ENCODE measurements at places on chromosomes 3 and 15.

GRCh38 chr15:37695719-37696118, 238.7 kb upstream of the TMCO5A start:
- DNase-seq = no peak

GRCh38 chr3:153855772-153856171, 265.4 kb upstream of the ARHGEF26 start:
- DNase-seq = no peak

GRCh38 chr3:79018671-79019136, 749.1 kb downstream of the ROBO1 start:
- peak; percentile 21 for DNase-seq

DNA sequence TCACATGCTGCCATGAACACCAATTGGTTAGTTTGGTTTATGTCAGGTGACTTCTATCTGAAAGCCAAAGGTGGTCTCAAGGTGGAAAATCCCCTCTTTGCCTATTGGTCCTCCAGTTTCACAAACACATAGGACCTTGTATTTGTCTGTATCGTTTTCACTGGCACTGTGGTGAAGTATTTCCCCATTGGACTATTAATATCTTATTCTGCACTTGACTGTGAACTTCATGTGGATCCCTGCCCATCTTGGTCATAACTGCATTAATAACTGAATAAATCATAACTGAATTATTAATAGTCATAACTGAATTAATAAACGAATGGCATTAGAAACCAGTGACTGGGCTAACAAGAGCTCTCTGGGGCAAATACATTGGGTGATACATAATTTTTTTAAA, 341.3 kb upstream of the ADAMTS9 start:
- DNase-seq = no peak

DNA sequence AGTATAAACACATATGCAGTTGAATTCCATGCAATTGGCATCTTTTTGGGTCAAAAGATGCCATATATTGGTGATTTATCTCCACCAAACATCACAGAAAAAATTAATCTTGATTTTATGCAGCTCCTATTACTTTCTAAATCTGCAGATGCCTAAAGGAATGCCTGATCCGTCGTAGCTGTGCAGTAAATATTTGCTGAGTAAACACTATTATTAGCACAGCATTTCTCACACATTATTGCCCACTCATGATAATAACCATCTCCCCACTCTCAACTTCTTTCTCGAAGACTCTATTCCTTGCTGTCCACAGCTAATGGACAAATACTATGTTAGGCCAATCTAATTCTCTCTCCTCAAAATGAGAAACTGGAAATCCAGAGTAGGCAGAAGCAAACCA, 625.2 kb downstream of the ZIC1 start:
- DNase-seq = no peak

GRCh38 chr15:75348034-75348561, 1.3 kb downstream of the NEIL1 start:
- DNase-seq = no peak

DNA sequence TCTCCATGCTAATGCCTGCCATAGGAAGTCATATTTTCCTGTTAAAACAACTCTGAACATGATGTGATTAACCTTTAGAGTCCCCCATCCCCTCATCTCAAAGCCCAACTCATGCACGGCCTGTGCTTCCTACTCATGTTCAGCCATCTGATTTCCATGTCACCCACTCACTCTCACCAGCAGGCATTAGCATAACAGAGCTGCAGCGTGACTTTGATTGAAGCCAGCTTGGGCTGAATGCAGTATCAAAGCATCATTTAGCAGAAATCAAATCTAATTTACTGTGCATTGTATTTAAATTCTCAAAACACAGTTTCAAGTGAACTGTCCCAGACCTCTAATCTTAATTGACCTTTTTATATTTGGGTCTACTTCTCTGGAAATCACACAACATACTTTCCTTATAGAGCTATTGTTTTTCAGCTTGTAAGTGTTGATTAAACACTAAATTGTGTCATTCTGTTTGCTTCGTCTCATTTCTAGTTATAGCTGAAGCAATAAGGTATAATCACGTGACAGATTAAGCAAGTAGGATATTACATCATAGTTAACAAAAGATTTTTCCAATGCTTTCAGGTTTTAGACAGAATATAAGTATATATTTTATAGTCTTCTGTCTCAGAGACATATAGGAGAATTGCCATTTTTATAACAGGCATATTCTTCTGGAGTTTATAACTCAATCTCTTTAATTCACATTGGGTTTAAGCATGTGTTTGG, 501.5 kb downstream of the ROBO2 start:
- no peak for DNase-seq

- no peak for DNase-seq
Measured at GRCh38 chr15:31468911-31469785, 142.5 kb downstream of the KLF13 start.

GRCh38 chr3:140770977-140771667, 93.3 kb downstream of the TRIM42 start:
- no peak for DNase-seq

DNA sequence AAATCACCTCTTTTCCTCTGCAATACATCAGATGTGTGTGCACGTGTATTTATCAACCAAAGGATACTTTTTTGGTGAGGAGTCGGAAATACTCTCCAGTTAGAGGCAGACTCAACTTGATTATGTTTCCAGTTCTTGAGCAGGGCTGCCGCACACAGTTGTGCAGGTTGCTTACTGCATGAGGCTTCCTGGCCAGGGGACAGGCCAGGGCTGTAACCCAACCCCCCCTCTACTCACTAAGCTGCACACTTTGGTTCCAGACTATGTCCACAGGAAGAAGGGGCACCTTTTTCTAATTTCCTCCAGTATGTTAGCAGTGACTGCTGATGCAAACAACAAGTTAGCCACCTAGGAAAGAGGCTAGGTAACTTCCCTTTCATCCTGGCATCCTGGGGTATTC, 476.9 kb upstream of the TBL1XR1 start:
- no peak for DNase-seq

GRCh38 chr3:191283400-191283799, 45.8 kb upstream of the CCDC50 start:
- DNase-seq = no peak

DNA sequence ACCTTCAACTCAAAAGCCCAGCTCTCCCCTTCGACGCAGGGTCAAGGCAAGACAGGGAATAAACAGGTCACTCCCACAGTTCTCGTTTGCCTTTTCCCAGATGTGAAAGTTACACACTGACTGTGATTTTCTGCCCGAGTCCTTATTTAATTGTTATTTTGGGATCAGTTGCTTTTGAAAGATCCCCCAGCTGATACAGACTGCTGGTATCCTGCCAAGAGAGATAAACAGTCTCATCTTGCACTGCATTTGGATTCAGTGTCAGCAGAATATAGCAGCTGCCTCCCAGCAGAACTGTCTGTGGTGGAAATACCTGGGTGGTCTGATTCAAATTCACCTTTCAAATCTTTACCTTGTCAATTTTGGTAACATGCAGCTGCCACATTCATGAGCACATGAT, 56.0 kb upstream of the FAM3D start:
- no peak for DNase-seq

- no peak for DNase-seq
Measured at GRCh38 chr3:70400194-70400593, 87.8 kb upstream of the MDFIC2 start.

DNA sequence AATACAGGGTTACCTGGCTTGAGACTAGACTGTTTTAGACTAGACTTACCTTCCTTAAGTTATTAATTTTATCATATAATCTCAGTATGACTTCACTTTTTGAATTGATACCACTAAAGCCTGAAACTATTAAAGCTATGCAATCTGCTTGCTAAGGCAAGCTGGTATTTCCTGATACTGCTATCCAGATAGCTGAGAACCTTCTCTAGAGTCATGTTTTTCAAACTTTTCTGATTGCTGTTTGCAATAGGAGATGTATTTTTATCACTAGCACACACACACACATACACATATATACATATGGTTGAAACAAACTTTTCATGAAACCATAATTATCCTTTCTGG, 9.3 kb upstream of the MAGI1 start:
- no peak for DNase-seq

GRCh38 chr3:179933914-179934313, 102.8 kb downstream of the PEX5L start:
- DNase-seq = no peak

- DNase-seq = no peak
Measured at GRCh38 chr3:153553605-153553945, 391.5 kb downstream of the RAP2B start.

DNA sequence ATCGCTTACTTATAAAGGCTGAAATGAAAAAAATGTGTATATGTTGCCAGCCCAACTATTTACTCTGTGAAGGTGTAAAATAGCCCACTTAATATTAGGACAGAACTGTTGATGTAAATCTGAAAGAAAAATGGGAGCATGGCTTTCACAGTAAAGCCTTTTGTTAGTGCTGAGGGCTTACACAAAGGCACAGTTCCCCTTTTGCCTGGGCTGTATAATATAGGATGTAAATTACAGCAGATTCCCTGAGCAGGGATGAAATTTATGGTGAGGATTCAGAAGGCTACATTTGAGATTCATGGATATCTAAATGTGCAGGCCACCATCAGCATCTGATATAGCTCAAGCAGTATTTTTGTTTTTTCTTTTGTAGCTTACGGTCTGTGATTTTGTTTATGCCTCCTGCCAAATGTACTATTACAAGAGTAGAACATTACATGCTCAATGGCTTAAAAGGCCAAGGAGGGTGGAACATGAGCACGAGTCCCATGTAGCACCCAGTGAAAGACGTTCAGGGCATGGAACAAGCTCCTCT, 109.1 kb upstream of the ATP10A start:
- no peak for DNase-seq

- no peak for DNase-seq
Measured at GRCh38 chr3:53944028-53944427, 52.4 kb upstream of the SELENOK start.

DNA sequence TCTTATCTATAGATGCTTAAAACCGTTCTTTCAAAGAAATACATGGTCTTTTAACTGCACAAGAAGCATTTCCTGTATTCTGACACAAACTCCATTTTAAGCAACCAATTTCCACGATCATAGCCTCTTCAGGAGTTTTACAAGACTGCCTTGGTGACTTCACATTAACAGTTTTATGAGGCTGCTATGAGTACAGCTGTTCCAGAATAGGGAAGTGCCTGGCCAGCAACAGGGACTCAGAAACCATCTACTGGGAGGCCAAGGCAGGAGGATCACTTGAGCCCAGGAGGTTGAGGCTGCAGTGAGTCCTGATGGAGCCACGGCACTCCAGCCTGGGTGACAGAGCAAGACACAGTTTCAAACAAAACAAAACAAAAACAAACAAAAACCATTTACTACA, 78.4 kb downstream of the B3GNT5 start:
- no peak for DNase-seq

- DNase-seq = no peak
Measured at GRCh38 chr3:14803101-14803980, 15.4 kb upstream of the FGD5 start.

DNA sequence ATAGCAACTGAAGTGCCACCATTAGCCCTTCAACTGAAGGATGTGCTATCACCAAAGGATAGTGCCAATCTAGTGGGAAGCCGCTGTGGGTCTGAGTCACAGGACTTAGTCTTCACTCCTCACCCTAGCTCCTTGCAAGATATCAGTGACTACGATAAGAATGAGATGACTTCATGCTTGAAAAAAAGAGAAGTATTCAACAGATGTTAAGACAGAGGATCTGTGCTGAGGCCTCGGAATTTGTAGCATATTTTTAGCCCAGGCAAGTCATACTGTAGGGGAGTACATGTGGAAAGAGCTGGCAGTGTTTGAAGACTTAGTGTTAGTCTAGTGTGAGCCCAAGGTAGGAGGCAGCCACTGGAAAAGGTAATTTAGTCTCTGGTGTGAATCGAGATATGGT, 270.7 kb upstream of the LRTM1 start:
- no peak for DNase-seq

GRCh38 chr3:58829321-58830000, 162.9 kb upstream of the FAM3D start:
- DNase-seq = no peak

DNA sequence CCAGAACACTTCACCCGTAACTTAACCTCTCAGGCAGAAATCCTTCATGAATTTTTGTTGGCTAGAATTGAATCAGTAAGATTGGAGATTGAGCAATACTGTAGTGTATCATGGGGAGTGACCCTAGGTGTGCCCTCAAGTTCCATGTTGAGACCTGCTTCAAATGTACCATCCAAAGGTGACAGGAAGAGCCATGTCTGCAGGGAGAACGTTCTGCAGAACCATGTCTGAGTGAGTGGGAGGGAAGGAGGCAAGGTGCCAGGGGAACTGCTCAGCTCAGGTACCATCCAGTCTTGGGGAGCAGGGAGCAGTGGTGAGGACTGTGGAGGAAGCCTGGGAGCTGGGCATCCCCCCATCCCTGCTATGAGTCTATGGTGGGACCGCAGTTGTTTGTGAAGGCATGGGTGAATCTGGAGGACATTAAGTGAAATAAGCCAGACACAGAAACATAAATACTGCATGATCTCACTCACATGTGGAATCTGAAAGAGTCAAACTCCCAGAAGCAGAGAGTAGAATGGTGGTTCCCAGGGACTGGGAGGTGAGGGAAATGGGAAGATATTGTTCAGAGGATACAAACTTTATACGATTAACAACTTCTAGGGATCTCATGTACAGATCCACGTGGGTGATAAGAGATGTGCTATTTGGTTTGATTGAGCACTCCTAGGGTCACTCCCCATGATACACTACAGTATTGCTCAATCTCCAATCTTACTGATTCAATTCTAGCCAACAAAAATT, 23.3 kb downstream of the CFAP161 start:
- DNase-seq = no peak

- no peak for DNase-seq
Measured at GRCh38 chr15:95259965-95260364, 1028.6 kb downstream of the MCTP2 start.

- no peak for DNase-seq
Measured at GRCh38 chr15:48962662-48963523, 826 bp downstream of the SHC4 start.

DNA sequence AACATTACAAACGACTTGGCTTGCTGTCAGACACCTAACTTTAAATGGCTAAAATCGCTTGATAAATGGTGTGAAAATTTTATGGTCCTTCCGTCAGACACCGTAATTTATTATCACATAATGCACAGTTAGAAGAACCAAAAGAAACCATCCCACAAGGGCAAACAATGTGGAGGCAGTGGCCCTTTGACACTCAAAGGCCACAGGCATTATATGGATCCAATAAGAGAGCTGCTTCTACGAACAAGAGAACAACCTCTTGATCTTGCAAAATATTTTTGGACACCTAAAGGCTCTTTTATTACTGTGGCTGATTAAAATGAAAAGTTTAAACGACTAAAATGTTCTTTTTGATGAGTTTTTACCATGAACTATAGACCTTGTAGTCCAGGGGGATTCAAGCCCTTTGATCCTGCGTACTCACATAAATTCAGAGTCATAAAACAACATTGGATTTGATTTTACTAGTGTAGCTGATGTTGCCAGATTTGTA, 202.8 kb downstream of the FMN1 start:
- DNase-seq = no peak

Data from stimulated activated naive CD8-positive, alpha-beta T cell treated with anti-CD3 and anti-CD28 coated beads, Interleukin-15, amount 100 ng/mL, for 72 hours (primary cell).